ENCODE measurements at places on chromosomes 1 and 21.

DNA sequence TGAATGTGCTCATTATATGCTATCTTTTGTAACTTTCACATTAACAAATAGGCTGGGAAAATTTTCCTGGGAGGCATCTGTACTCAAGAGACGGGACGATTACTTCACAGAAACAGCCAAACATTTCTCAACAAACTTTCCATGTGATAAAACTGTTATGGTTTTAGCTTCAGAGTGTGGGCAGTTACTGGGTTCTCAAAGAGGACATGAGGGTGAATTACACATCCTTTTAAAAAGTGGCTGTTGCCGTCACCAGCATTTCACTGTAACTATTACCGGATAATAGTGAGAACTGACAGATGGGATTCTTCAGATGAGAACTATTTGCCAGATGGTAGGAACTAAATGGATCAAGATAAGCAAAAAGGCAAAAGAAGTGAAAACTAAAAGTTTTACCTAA lies 109.1 kb downstream of the APP start:
- peak; percentile 81 for DNase-seq

GRCh38 chr1:76857138-76857537 lies 10.1 kb upstream of the ST6GALNAC5 start:
- no peak for DNase-seq

- no peak for DNase-seq
These were observed 665.1 kb upstream of the PLXNA2 start for GRCh38 chr1:208909011-208909984.

- no peak for DNase-seq
These were observed 278.6 kb downstream of the SIPA1L2 start for GRCh38 chr1:232351335-232351734.

GRCh38 chr1:238252033-238252802 lies 361.5 kb upstream of the ZP4 start:
- no peak for DNase-seq

DNA sequence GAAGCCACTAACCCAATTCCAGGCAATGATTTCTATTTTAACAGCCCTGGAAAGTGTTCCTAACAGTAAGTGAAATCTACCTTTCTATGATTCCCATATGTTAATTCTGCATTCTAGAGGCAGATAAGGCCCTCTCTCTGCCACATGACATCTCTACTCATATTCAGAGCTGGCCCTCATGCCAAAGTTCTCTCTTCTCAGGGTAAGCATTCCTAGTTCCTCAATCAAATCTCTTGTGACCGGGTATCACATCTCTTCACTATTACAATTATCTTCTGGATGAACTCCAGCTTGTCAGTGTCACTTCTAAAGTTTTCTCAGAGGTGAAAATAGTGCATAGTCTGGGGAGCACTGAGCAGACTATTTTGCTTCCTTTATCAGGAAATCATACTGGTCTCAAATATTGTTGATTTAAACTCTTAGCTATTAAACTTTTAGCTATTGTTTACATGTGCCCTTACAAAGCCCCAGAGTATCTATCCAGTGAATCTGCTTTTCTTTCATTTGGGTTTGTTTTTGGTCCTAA lies 66.4 kb upstream of the TNFSF18 start:
- no peak for DNase-seq

DNA sequence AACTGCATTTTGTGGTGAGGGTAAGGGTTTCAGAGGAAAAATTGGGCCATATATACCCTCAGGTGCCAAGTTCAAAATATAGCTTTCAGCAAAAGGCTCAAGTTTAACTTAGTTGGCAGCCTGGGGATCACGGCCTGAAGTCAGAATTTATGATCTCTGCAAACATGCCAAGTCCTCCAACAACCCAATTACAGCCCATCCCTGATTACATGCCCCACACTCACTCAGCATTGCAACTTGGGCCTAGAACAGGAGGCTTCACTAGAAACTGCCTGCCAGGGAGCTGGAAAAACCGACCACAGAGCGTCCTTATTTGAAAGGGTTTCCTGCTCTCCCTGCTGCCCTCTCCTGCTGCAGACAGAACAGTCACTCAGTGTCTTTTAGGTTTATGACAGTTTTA lies 12.4 kb downstream of the FYB2 start:
- no peak for DNase-seq

- no peak for DNase-seq
These were observed 2.2 kb downstream of the CLEC20A start for GRCh38 chr1:178494569-178494971.

- DNase-seq, result no peak
These were observed 211.7 kb downstream of the SMYD3 start for GRCh38 chr1:246295340-246295739.

GRCh38 chr21:21559285-21560045 lies 561.3 kb downstream of the NCAM2 start:
- no peak for DNase-seq

GRCh38 chr1:29690156-29690555 lies 453.8 kb downstream of the PTPRU start:
- no peak for DNase-seq

- no peak for DNase-seq
These were observed 20.7 kb upstream of the LRRC8D start for GRCh38 chr1:89800022-89800655.

GRCh38 chr1:201155354-201155753 lies 1.1 kb upstream of the TMEM9 start:
- no peak for DNase-seq

DNA sequence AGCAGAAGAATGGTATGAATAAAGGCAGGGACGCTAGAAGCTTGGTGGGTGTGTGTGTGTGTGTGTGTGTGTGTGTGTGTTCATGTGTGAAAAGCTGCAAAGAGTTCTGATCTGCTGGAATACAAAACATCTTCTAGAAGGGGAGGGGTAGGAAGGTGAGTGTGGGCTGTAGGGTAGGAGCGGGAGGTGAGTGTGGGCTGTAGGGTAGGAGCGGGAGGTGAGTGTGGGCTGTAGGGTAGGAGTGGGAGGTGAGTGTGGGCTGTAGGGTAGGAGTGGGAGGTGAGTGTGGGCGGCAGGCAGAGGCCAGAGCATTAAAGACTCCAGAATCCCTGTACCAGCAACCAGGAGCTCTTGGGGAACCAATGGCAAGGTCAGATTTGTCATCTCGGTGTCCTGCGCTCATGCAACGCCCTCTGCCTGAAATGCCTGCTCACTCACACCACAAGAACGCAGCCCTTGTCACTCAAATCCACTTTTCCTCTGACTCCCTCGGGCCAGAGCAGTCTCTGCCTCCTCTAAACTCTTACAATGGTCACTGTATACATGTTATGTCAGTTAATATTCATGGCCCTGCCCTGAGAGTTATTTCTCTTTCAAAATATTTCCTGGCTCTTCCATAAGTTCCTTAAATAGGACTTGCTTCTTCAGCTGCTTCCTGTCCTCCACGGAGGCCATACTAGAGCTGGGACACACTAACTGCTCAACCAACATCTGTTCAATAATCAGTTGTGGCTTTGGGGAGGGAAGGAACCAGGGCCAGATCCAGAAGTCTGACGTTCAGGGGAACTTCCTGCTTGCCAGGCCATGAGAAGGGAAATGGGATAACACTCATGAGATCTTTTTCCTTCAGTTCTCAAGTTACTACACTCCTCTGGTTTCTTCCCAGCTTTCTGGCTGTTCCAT lies 53.6 kb upstream of the ZNF644 start:
- DNase-seq, result no peak

GRCh38 chr1:108316545-108316944 lies 72.7 kb upstream of the NBPF4 start:
- no peak for DNase-seq

- DNase-seq, result no peak
These were observed 6.0 kb upstream of the TUT4 start for GRCh38 chr1:52558941-52559340.

- DNase-seq, result no peak
These were observed 1.0 kb downstream of the ARPC5 start for GRCh38 chr1:183634429-183635065.

- no peak for DNase-seq
These were observed 40.0 kb downstream of the GADD45A start for GRCh38 chr1:67724928-67725560.

DNA sequence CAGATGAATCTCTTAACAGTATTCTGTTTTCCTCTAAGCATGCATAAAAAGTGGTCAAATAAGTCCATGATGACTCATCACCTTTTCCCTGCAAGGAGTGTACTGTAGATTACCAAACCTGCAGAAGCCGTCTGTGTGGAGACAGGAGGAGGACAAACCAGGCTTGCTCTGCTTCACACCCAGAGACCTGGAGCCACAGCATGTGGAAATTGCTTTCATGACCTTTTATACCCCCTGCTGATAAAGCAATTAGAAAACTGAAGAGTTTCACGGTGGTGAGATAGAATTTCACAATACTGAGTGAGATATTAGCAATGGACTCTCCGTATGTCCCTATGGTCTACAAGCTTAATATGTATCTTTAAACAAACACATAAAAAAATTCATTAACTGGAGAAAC lies 9.4 kb downstream of the CORT start:
- DNase-seq, result no peak

DNA sequence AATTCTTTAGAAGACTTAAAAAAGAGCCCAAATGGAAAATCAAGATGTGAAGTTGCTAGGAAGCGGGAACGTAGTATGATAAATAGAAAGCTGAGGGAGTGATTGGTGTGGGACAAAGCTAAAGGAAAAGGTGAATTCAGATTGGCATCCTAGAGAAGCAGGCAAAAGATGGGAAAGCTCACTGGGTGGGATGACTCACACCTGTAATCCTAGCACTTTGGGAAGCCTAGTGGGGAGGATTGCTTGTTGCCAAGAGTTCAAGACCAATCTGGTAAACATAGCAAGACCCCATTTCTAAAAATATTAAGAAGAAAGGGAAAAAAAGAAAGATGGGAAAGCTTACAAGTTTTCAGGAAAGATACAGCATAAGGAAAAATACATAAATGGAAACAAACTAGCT lies 1.8 kb downstream of the MRPS21 start:
- DNase-seq, result no peak

DNA sequence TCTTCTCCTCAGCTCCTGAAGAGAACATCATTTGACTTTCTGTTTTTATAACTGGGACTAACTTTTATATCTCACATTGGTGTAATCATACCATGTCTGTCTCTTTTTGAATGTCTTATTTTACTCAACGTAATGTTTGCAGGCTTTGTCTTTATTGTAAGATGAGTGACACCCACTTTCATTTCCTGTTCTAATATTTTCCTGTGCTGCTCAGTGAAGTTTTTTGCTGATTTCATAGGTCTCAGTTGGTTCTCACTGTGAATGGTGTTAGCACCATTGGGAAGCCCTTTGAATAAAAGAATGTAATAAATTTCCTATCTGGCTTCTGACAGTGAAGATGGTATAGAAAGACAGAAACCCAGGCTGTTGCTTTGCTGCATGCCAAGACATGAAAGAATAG lies 84.0 kb downstream of the RAVER2 start:
- DNase-seq, result no peak

- no peak for DNase-seq
These were observed 7.3 kb upstream of the FAM78B start for GRCh38 chr1:166174108-166174507.

- DNase-seq, result no peak
These were observed 505 bp downstream of the ENTREP3 start for GRCh38 chr1:155254714-155255242.

GRCh38 chr1:185291652-185292051 lies 25.4 kb downstream of the IVNS1ABP start:
- peak; percentile 10 for DNase-seq

- DNase-seq, result no peak
These were observed 34.9 kb downstream of the UBIAD1 start for GRCh38 chr1:11307852-11308251.

- DNase-seq, result no peak
These were observed 223.7 kb upstream of the ADAMTS5 start for GRCh38 chr21:27190601-27191000.

- no peak for DNase-seq
These were observed 836 bp upstream of the GBP4 start for GRCh38 chr1:89199525-89200031.

- no peak for DNase-seq
These were observed 13.2 kb upstream of the CREG1 start for GRCh38 chr1:167566766-167567165.

Measured in NCI-H524 (cell line).